Left lobe of liver (tissue), 2 donors: ENCODE measurements at places on chromosomes 6 and 20.

DNA sequence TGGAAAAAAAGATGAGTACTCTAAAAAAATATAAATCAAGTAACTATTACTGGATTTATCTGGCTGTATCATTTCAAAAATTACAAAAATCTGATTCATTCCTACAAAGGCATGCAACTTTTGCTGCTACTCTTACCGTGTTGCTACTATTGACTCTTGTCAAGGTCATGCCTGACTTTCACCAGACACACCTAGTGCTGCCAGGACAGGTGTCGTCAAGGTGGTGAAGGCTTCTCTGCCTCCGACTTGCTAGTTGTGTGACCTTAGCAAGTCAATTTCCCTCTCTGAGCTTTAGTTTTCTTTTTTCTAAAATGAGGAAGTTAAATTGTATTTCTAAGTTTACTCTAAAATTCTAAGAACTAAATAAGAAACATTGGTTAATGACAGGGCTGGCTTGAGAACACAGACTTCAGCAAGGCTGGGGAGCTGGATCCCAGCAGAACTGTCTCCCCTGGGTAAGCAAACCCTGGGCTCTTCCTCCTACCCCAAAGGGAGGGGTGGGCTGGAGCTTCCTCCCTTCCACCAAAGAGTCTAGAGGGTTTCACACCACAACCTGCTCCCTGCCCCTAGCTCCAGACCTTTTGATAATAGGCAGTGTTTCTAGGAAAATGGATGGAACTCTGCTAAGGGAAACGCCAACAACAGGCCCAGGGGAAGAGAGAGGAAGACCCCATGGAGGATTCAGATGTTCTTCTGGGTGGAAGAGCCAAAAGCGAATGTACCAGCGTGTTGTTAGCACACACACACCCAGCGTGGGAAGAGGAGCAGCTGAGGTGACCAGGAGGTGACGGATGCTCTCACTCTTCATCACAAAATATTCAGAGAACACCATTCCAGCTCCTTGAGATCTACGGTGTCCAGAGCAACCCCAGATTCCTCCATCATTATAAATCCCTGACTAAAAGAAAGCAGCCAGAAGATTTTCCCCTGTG, 47.9 kb upstream of the CITED2 start:
- DNase-seq = no peak

DNA sequence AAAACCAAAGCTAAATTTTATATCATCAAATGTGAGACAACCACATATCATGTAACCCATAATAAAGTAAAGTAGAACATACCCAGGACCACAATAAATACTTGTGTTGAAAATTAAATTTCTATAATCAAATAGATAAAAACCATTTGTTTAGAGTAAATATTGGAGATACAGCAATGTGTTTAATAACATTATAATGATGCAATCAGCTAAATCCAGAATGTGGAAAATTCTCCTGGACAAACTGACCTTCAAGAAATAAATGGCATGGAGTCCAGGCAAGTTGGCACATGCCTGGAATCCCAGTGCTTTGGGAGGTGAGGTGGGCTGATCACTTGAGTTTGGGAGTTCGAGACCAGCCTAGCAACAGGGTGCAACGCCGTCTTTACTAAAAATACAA, 84.0 kb downstream of the GPX5 start:
- DNase-seq = no peak

DNA sequence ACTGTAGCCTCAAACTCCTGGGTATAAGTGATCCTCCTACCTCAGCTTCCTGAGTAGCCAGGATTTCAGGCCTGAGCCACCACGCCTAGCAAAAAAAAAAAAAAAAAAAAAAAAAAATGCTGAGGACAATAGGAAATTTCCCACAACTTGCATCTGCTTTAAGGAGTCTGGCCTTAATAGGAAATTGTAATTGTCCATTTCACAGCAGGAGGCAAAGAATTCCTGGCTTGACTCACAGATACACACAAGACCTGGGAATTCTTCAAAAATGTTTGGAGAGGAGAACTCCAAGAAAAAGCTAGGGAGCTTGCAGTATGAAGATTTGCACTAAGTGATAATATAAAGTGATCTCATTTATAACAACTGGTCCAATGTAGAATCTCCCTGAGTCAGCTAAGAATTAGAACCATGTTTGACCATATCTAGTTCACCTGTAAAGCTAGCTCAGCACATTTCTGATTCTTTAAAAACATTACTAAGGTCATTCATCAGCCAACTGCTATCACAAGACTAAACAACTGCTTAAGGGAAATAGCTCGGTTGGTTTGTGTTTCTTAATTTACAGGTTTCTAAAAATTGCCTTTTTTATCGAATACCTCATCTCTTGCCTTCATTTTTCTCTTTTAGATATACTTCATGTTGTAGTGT, 80.2 kb upstream of the SLC2A12 start:
- DNase-seq = no peak

GRCh38 chr6:3948866-3949265, 99.7 kb downstream of the FAM50B start:
- DNase-seq = no peak

DNA sequence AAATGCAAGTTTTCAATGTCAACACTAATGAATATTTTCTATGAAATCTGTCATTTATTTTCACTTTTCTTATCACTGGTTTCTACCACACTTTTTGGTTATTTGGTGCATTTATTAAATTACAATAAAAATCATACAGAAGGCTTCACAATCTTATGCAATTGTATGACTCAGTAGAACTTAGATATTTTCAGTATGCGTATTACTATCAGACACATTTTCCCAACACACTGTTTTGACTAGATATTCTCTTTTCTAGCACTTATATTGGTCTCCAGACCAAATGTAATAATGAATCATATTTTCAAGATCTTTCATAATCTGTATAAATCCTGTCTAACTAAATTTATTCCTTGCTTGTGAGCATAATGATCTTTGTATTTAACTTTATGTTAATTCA, 74.1 kb downstream of the FAM83B start:
- DNase-seq = no peak

- peak; percentile 95 for DNase-seq
Observed at GRCh38 chr20:64233725-64234124, 21.8 kb upstream of the PCMTD2 start.
